ENCODE measurements at places on chromosomes 12 and 14. TPM values are rescaled to one million over a fixed set of nuclear protein-coding genes. Genes with fewer than 3 reads are reported as not detected.

DNA sequence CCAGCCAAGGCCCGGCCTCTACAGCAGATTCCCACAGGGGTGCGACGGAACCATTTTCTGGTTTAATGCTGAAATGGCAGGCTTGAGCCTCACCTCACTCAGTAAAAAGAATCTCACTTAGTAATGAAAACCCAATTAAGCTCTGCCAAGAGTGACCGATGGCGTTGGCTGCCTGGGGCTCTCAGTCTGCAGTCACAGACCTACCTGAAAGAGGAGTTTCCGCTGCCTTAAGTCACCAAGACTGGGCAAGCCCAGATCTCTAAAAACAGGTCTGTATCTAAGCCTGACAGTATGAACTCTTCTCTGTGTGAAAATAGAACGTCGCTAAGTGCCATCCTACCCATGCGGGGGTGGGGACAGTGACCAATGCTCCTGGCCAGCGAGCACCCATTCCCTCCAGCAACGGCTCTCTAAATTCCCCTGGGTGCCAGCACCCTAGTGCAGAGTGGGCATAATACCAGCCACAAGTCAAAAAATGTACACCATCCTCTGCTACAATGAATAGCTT is 107.3 kb downstream of the FOXN3 start:
- no peak for DNase-seq

DNA sequence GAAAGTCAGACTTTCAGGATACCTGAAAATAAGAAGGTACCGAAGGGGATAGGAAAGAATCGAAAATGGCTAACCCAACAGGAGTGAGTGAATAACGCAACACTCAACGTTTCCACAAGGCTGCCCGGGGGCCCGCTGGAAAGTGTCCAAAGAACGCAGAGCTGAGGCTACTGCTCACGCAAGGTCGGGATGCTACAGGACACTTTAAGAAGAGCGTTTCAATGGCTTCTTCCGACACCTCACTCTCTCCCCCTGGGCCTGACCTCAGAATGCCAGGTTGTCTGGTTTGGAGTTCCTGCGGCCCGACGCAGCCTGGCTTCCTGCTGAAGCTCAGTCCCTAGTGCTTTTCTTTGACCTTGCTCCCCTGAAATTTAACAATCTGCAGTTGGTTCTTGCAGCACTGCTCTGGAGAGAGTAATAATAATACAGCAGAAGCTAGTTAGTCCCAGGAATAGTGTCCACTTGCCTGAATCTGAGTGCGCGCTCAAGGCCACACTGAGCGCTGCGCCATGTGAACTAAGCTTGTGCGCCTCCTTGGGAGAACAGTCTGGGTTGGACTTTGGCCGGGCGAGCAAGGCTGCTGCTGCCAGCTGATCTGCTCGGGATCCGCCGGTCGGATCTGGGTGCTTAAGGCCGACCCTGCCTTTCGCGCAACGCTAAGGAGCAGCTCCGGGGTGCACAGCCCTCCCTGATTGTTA is 2.0 kb upstream of the ALX1 start:
- no peak for DNase-seq

- no peak for DNase-seq
These were observed 19.7 kb downstream of the VDR start for GRCh38 chr12:47885012-47885501.

WDHD1 gene
- 2.6 TPM for total RNA-seq

CD163 gene
- 186 TPM for total RNA-seq

HOXC13 gene
- total RNA-seq, result not detected

PTPN21 gene
- total RNA-seq, result 35.0 TPM

DNA sequence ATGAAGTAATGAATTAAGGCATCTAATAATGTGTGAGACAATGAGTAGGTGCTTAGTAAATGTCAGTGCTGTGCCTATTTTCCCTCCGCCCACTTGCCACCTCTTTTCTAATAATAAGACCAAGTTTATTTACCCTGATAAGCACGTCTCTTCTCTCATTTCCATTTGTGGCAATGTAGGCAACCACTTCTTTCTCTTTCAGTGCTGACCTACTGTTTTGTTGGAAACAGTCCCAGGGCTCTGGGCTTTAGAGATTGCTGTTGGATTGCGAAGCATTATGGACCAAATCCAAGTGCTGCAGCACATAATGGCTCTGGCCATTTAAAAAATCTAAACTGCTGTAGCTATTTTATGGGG is 141.3 kb upstream of the PLEKHG7 start:
- peak; percentile 49 for DNase-seq

- DNase-seq, result no peak
These were observed 26.5 kb downstream of the ZBTB42 start for GRCh38 chr14:104827177-104828055.
